ENCODE measurements at places on chromosomes 12 and 14.

GRCh38 chr12:10558789-10559188, 53.1 kb downstream of the EIF2S3B start:
- DNase-seq: no peak

DNA sequence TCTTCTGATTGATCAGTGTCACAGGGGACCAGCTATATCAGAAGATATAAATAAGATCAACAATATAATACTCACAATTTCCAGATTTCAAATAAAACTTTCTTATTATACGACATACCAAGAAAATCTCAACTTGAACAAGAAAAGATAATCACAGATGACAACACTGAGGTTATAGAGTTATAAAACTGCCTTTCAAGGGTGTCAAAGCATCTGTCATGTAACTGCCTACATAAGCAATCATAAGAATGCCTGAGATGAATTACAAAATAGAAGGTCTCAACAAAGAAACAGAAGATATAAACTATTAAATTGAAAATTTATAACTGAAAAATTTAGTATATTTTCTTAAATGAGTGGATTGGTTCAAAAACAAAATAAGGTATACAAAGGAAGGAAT, 659.2 kb downstream of the SLC16A7 start:
- no peak for DNase-seq

DNA sequence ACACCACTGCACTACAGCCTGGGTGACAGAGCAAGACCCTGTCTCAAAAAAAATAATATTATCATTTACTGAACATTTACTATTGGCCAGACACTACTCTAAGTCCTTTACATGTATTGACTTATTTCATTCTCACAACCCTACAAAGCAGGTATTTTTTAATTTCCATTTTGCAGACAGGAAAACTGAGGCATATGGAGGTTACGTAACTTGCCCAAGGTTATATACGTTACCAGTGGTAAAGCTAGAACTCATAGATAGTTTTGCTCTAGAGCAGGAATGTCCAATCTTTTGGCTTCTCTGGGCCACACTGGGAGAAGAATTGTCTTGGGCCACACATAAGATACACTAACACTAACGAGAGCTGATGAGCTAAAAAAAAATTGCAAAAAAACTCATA, 5.7 kb downstream of the L3HYPDH start:
- DNase-seq: no peak

DNA sequence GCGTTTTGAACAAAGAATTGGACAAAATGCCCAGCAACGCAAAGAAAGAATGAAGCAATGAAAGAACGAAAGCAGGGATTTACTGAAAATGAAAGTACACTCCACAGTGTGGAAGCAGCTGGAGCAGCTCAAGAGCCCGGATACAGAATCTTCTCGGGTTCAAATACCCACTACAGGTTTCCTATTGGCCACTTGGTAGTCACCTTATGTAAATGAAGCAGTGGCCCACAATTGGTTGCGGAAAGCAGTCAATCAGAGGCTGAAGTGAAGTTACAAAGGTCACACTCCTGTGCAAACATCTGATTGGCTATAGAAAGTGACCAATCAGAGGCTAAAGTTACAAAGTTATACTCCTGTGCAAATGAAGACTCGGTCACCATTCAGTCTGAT, 15.0 kb upstream of the PPP1R13B start:
- no peak for DNase-seq

GRCh38 chr14:44412858-44413569, 94.1 kb downstream of the FSCB start:
- DNase-seq: no peak

DNA sequence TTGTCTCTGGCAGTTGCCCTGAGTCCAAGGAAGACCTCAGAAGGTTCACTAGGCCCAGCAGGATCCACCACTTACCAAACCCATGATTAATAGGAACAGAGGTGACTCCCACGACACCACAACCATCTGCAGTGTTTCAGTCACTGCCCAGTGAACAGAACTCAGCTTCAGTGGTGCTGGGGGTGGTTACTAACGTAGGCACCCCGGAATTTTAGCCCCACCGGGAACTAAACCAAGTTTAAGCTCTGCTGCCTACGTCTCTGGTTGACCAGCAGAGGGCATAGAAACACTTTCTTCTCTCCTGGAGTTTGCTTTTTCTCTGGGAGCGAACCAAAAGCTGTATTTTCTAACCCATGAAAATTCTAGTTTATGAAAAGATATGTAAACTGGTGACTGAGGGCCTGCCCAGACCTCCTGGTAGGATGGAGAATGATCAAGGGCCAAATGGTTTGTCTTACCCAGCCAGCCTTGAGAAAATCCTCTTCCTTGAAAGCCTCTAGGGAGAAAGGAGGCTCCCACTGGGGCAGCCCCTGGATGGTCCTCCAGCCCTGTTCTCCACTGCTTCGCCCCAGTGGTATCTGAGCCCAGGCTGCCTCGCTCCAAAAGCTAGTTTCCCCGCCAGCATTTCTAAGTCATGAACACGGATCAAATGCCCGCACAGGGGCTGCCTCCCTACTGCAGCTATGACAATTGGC, 379.8 kb downstream of the DPF3 start:
- DNase-seq: no peak

GRCh38 chr14:104443391-104444158, 136.0 kb upstream of the C14orf180 start:
- no peak for DNase-seq

DNA sequence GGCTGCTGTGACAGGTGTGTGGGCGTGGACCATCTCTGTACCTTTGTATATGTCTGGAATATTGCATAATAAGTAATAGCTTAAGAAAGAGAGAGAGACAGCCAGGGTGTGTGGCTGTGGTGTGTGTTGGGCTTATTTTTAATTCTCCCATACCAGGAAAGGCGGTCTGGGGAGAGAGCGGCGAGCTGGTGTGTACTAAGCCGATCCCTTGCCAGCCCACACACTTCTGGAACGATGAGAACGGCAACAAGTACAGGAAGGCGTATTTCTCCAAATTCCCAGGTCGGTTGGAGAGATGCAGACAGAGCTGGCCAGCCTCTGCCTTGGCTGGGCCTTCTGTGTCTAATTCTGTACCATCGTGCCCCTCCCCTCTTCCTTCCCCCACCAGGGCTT, 63.9 kb downstream of the AACS start:
- no peak for DNase-seq

DNA sequence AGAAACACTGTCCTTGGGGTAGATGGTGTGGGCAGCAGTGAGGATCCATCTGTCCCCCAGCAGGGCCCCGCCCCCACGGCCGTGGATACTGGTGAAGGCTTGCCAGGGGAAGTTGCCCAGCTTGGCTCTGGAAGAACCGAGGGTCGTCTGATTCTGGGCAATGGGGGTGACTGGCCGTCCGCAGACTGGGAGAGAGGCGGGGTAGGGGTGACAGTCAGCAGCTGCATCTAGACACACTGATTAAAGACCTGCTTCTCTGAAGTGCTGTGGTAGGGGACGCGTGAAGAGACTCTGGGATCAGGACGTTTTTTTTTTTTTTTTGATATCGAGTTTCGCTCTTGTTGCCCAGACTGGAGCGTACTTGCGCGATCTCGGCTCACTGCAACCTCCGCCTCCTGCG, 4.7 kb upstream of the C1R start:
- DNase-seq: no peak

DNA sequence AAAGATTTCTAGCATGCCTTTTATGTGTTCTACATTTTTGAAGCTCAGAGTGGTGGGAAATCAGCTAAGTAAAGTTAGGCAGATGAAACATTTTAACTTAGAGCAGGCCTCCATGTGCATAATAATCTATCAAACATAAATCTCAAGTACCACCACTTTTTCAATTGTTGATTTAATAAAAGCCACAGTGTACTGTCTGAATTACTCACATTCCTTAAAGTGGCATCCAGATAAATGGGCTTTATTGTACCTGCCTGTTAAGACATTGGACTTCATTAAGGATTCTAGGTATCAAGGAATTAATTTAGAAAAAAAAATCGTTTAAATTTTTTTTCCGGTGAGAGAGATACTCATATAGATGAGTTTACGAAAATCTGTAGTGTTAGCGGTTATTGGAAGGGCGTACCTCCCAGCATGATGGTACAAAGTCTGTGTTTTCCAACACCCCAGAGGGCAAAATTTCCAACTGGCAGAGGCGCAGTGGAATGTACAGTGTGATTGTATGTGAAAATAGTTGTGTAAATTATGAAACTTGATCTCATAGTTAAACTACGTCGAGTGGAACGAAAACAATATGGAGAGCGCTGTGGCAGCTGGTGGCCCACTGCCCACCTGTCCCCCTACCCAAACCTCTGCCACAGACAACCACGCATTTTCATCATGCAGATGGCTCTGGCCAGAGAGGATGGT, 25.0 kb downstream of the ELK3 start:
- DNase-seq: no peak

DNA sequence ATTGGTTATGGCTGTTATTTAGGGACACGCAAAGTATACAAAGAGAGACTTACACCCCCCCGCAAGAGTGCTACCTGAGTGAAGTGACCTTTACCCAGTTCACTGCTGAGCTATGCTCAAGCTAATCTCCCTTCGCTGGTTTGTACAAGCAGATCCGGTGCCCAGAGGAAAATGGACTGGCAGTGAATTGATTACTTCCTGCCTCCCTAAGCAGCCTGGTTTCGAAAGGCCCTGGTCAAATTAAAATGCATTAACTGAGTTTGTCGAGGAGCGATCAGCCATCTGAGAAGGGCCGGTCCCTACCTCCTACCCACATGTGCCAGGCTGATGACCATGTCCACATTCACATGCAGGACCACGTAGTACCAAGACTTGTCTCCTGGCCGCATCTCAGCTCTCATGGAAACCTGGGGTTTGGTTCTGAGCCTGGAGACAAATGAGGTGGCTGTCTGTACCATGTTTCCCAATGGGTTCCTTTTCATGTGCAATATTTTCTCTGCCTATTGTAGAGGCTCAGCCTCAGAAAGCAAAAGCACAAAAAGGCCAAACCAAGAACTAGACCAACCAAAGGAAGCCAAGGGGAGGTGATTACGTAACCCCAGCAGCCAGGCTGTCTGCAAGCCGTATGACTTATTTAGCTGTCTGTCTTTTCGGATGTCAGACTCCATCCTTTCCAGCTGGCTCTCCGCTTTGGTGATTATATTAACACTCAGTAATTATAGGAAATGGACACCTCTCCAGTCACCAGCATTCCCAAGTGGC, 284.7 kb upstream of the PWP1 start:
- no peak for DNase-seq

DNA sequence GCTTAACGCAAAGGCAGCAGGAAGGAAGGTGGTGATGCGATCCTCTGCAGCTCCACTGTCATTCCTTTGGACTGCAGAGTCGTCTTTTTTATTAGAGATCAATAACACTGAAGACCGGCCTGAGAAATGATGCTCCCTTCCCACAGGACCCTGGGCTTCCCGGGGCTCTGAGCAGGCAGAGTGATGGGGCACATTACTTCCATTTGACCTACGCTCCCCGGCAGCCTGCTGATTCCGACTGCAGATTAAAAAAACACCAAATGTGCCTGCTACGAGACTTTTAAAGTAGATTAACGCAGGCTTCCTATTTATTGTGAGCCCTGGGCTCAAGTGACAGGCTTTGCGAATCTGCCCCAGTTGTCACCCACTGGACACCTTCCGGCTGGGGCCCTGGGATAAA, 37.5 kb downstream of the KCNA1 start:
- DNase-seq: no peak
